Nasal cavity respiratory epithelium epithelial cell of viscerocranial mucosa (primary cell): ENCODE measurements at places on chromosomes 6 and 20. TPM values are rescaled to one million over a fixed set of nuclear protein-coding genes. Genes with fewer than 3 reads are reported as not detected.

Gene ZCCHC3
- total RNA-seq = 10.3 and 15.7 TPM in 2 replicates

Gene FAM83C
- 0.93 and 1.7 TPM in 2 replicates for total RNA-seq

Gene RAB22A
- 16.1 and 25.3 TPM in 2 replicates for total RNA-seq

Gene MOG
- not detected in 2 replicates for total RNA-seq

Gene OR12D3
- not detected in 2 replicates for total RNA-seq

Gene RIPPLY2
- 0.64 TPM in 1 of 2 replicates, not detected in the other for total RNA-seq

Gene ADGRG6
- total RNA-seq = 13.0 and 20.5 TPM in 2 replicates

Gene C6orf141
- 22.3 and 22.6 TPM in 2 replicates for total RNA-seq

Gene CCN6
- not detected in 2 replicates for total RNA-seq

Gene BTNL2
- total RNA-seq = 0.34 TPM in 1 of 2 replicates, not detected in the other

Gene NNAT
- total RNA-seq = not detected in 2 replicates

Gene XKR7
- total RNA-seq = not detected in 2 replicates

Gene ELOVL2
- under 0.01 TPM in 1 of 2 replicates, not detected in the other for total RNA-seq

Gene PRICKLE4
- total RNA-seq = under 0.01 and 1.1 TPM in 2 replicates

Gene RBCK1
- 214 and 263 TPM in 2 replicates for total RNA-seq

Gene SLC24A3
- 0.34 and 0.36 TPM in 2 replicates for total RNA-seq

Gene CCDC170
- under 0.01 and 0.07 TPM in 2 replicates for total RNA-seq

Gene CNKSR3
- total RNA-seq = 2.1 and 6.5 TPM in 2 replicates

Gene IPCEF1
- total RNA-seq = 0.34 and 1.00 TPM in 2 replicates

Gene TTK
- total RNA-seq = 0.14 and 0.34 TPM in 2 replicates

Gene LY6G5C
- 0.07 TPM in 1 of 2 replicates, not detected in the other for total RNA-seq

Gene CLDN20
- total RNA-seq = not detected in 2 replicates

Gene TJAP1
- total RNA-seq = 7.2 and 12.4 TPM in 2 replicates

Gene HLA-DQB2
- not detected in 2 replicates for total RNA-seq

Gene CYP21A2
- 0.28 TPM in 1 of 2 replicates, not detected in the other for total RNA-seq

Gene SLC17A1
- not detected in 2 replicates for total RNA-seq

Gene C6orf163
- total RNA-seq = 0.68 and 3.2 TPM in 2 replicates

Gene WFDC10B
- total RNA-seq = not detected in 2 replicates

Gene HRH3
- not detected in 2 replicates for total RNA-seq

Gene HCK
- not detected in 2 replicates for total RNA-seq

Gene LY6G5B
- total RNA-seq = 0.68 and 3.3 TPM in 2 replicates

Gene EDN1
- 20.3 and 21.5 TPM in 2 replicates for total RNA-seq

Gene CST5
- not detected in 2 replicates for total RNA-seq
